Activated CD4-positive, alpha-beta T cell treated with anti-CD3 and anti-CD28 coated beads, Interleukin-2, amount 10 ng/mL, durations not matched to agents 24 days and 14 days (primary cell): ENCODE measurements at places on chromosomes 4 and X.
A peak's percentile ranks its signal among the peaks of the same experiment; 100 is the strongest.

- no peak for DNase-seq
Observed at GRCh38 chrX:39550795-39551361, 546.9 kb downstream of the BCOR start.

- DNase-seq, result no peak
Observed at GRCh38 chrX:16638533-16638932, 11.4 kb upstream of the S100G start.

GRCh38 chrX:151776936-151777335 is 42.4 kb downstream of the CNGA2 start:
- no peak for DNase-seq

- peak; percentile 84 for DNase-seq
Observed at GRCh38 chr4:110088670-110089069, 109.7 kb downstream of the ELOVL6 start.

GRCh38 chrX:56882581-56882980 is 112.8 kb downstream of the SPIN3 start:
- no peak for DNase-seq
